Stimulated activated CD4-positive, alpha-beta T cell treated with anti-CD3 and anti-CD28 coated beads, Interleukin-12 subunit alpha, Interleukin-12 subunit beta, amount 100 ng/mL, for 48 hours (primary cell): ENCODE measurements at places on chromosomes 12 and 14.

DNA sequence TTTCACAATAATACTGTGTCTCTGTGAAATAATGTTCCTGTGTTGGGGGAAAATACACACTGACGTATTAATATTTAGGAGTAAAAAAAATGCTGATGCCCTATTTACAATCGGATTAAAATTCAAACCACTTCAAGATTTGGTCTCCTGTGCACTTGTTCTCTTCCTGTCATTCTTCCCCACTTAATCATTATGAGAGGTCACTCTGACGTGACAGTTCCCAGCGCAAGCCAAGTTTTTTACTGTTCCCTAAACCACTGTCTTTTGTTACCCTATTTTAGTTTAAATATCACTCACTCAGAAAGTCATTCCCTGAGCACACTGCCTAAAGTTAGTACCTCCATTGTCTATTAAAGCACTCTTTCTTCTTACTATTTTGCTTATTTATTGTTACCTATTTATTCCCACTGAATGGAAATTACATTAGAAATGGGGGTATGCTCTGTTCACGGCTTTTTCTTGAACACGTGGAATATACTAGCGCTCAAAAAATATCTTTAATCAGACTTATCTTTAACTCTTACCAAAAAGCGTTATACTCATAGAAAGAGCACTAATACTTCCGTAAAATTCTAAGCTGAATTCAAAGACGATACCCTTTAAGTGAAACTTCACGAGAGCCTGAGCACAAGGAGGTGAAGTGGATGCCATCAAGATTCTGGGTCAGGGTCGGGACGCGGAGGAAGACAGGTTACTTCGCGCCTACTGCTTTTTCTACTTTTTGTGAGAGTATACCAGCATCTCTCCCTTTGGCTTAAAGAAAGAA lies 670 bp upstream of the PSMA3 start:
- DNase-seq: no peak

DNA sequence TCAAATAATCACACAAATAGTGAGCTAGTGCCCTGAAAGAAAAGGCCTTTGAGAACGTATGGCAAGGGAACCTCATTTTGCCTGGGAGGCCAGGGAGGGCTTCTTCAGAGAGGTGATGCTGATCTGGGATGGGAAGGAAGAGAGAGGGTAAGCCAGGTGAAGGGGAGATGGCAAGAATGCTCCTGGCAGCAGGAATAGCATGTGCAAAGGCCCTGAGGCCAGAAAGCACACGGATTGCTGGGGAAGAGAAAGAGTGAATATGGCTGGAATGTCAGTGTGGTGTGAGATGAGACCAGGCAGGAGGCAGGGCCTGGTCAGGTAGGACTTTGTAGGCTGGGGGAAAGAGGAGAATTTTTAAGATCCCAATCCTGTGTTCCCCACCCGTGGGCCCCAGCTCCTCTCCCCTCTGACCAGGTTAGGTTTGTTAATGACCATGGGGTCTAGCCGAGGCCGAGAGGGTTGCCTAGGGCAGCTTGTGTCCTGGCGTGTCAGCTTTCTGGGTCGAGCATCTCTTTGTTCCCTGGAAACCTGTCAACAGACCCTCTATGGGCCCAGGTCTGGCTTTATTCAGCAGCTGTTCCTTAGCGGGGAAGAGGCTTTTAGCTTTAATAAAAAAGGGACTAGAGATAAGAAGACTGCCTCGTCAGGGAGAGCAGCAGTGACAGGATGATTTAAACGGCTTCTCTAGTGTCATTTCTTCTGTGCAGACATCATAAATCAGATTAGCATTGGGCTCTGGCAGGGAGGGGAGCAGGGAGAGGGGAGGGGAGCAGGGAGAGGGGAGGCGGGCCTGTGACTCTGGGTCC lies 123.4 kb downstream of the ADCK1 start:
- no peak for DNase-seq

GRCh38 chr12:12926571-12927071 lies 25.3 kb downstream of the GPRC5D start:
- no peak for DNase-seq

DNA sequence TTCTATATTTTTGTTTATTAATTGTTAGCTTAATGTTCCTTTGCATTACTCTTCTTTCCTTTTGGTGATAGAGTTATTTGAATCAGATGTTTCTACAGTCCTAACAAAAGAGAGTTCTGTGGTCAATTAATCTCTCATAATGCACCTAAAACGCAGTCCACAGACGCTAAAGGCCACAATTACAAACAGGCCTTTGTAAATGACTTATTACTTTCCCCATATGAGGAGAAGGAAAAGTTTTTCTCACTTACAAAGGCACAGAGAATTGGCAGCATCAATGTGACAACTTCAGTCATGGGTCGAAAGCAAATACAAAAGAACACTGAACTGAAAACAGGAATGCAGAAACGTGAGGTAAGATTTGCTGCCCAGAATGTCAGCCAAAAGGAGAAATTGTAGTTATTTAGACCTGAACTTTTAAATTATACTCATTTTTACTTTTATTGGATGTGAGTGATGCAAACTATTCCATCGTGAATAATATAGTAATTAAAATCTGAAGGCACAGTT lies 142.0 kb upstream of the SYT10 start:
- no peak for DNase-seq
